GM23338 (cell line): ENCODE measurements at places on chromosomes 11 and 22. TPM values are rescaled to one million over a fixed set of nuclear protein-coding genes. Genes with fewer than 3 reads are reported as not detected.

DNA sequence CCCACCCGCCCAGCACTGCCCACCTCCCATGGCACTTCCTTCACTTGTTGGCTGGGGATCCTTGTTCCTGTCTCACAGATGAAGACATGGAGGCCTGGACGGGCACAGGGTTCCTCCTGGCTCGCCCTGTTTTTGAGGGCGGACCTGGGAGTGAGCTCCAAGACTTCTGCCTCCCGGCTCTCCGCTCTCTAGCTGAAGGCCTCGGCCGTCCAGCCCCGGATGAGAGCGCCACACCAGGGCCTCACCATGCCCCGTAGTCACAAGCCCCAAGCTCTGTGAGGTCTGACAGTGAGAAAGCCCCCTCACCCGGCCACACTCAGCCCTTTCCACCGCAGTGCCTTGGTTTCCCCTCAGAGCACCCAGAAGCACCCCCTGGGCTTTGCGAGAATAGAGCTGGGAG, 9.1 kb downstream of the TPCN2 start:
- no peak overlapping the region for H3K27ac ChIP-seq
- no peaks in the 10 kb centered on the region for H3K36me3 ChIP-seq

DNA sequence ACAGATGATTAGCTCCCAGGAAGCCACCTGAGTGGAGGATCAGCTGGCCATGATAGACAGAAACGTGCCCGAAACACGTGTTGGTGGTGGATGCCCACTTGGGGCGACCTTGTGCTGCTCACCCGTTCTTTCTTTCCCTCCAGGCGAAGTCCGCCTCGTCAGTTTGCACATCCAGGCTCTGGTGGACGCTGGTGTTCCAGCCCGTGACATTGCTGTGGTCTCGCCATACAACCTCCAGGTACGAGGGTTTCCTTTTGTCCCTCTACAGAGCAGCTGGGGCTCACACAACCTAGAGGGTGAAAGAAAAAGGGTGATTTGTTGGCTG, 30.6 kb downstream of the IGHMBP2 start:
- DNase-seq, result no peak
- H3K4me3 ChIP-seq, result no peak overlapping the region
- no peak overlapping the region for H3K27ac ChIP-seq
- H3K4me1 ChIP-seq, result no peaks in the 10 kb centered on the region
- H3K36me3 ChIP-seq, result peaks cover 4% of the 10 kb centered on the region; the same call in 1 of the 2 replicates

The KCNE3 gene
- total RNA-seq, result 4.3 and 10.6 TPM in 2 replicates

The SMCO4 gene
- total RNA-seq, result 21.9 and 49.0 TPM in 2 replicates

The OR5AK2 gene
- not detected in 2 replicates for total RNA-seq
